GM23338 (cell line): ENCODE measurements at places on chromosomes 16 and 17. TPM values are rescaled to one million over a fixed set of nuclear protein-coding genes. Genes with fewer than 3 reads are reported as not detected.
A peak's percentile ranks its signal among the peaks of the same experiment; 100 is the strongest.

GRCh38 chr17:80421381-80422090, 6.6 kb downstream of the ENDOV start:
- no peak for DNase-seq

GRCh38 chr16:13957197-13958078, 37.5 kb downstream of the ERCC4 start:
- no peak for DNase-seq

GRCh38 chr16:630815-631405, at the start of gene WFIKKN1:
Gene WFIKKN1 (plus strand): TSS chr16:630985. CDS start chr16:631254, 269 bp downstream.
- DNase-seq: peak; percentile 78

GRCh38 chr17:38355251-38355650, 3.6 kb downstream of the SOCS7 start:
- no peak for DNase-seq

TNFRSF17 gene
- not detected in 2 replicates for total RNA-seq

KIF19 gene
- 0.27 and 0.35 TPM in 2 replicates for total RNA-seq

DNA sequence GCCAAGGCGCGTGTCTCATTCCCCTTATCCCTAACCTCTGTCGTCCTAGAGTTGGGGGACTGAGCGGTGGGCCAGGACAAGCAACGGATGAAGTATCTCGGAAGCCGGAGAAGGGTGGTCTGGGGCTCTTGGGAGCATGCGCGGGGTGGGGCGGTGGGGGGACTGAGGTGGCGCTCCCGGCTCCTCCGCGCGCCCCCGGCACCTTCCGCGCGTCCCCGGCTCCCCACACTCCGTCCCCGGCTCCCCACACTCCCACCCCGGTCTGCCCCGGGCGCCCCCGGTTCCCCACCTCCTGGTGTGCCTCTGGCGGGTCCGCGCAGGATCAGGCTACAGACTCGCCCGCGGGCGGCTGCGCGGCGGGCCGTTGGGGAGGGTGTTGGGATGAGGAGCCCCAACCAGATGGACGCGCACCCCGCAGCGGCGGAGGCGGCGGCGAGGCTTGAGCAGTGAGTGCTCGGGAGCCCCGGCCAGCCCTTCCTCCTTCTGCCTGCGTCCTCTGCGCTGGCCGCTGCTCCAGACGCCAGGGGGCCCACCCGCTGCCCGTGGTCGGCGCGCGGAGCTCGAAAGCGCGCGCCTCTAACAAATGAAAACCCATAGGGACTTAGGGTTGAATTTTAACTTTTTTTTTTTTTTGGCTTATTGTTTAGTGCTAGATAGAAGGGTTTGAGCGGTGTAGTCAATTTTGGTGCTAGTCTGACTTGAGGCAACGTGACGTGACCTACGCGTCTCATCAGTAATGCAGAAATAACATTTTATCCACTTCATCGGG, 5.6 kb upstream of the CRYM start:
- DNase-seq: peak; percentile 89

PLCG2 gene
- 3.6 and 5.9 TPM in 2 replicates for total RNA-seq

- no peak for DNase-seq
Measured at GRCh38 chr16:75477680-75478473, 13.4 kb upstream of the TMEM170A start.

DNA sequence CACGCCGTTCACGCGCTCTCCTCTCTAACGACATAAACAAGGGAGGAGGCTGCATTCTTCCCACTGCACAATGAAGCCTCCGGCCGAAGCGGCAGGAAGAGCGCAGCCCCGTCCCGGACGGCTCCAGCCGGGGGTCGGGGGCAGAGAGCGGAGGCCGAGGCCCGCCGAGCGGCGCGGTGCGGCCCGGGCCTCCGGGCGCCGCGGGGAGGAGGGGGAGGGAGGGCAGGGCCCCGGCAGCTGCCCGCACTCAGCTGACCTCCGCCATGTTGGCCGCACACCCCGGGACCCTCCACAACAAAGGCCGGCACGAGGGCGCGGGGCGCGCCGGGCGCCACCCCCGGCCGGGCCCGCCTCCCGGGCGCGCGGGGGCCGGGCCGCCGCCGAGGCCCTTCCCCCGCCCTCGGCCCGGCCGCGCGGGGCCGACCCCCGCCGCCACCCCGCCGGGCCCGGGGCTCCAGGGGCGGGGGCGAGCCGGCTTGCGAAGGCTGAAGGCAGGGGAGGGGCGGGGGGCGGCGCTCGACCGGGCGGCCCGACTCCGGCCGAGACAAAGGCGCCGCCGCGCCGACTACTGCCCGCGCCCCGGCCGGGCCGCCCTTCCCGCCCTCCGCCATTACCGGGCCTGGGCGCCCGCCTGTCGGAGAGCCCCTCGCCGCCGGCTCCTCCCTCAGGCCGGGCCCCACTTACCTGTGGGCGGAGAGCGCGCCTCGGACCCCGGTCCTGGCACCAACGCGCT, 527 bp downstream of the SIAH1 start:
- DNase-seq: peak; percentile 66

GRCh38 chr17:82348866-82349265, 10.2 kb upstream of the TEX19 start:
- no peak for DNase-seq

DNA sequence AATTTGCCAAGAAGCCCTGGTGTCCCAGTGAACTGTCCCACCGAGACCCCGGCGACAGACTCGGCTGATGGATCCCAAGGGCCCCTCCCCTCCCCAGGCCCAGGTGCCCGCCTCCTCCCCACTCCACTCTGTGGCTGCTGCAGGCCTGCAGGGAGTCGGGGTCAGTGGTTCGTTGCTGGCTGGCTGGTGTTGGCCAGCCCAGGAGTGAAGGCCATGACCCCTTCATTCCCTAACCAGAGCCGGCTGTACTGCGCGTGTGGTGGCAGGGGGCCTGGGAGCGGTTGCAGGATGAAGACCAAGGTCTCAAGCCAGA, 9.2 kb upstream of the TBX2 start:
- DNase-seq: no peak

SLC52A1 gene
- 0.63 and 1.3 TPM in 2 replicates for total RNA-seq

NAGS gene
- 7.2 and 7.7 TPM in 2 replicates for total RNA-seq

- DNase-seq: peak; percentile 52
Measured at GRCh38 chr16:89721546-89722391, 432 bp downstream of the ZNF276 start.

DNA sequence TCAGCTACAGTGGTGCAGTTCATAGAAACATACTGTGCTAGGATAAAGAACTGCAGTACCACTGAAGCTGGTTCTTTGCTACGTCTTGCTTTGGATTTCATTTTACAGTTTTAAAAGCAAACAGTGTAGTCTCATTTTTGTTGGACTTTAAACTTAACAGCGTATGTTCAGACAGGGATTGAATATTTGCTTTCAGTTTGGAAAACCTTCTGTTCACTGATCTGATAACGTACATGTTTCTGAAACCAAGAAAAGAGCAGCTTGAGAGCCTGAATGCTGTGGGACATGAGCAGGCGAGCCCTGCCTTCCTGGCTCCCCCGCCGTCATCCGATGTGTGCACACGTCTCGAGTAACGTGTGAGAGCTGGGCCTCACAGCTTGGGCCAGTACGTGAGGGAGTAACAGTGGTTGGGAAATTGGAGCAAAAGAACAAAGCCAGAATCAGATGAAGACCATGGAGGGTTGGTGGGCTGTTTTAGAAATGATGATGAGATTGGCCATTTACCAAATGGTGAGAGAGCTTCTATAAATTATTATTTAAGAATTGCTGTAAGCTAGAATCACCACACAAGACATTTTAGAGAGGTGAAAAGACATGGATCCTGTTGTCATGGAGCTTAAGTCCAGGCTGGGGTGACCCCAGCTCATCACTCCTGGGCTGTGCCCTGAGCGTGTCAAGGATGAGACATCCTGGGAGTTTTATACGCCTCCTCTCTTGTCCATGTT, 20.8 kb upstream of the CLEC18C start:
- no peak for DNase-seq

DNA sequence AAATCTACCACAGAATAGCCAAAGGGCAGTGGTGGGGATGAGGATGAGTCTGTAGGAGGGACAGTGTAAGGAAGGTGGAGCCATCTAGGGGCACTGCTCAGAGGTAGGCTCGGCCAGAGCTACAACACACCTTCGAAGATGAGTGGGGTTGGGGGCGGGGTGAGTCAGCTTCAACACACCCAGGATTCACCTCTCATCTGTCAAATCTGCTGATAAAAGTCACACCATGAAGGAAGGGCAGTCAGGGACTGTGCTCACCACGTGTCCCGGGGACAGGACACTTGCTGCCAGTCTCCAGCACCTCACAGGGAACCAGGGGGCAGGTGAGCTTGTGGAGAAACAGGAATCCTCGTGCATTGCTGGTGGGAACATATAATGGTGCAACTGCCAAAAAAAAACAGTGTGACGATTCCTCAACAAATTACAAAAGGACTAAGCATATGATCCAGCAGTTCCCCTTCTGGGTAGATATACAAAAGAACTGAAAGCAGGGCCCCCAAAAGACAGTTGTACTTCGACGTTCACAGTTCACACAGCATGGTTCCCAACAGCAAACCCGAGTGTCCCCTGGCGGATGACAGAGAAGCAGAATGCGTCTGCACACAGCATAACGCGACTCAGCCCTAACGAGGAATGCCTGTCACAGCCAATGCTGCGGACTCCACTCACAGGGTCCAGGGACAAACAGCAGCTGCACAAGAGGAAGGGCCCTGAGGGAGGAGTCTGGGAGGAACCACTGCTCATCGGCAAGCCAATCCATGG, 133.1 kb downstream of the ANKRD11 start:
- DNase-seq: peak; percentile 65

ATP1B2 gene
- 11.2 and 14.9 TPM in 2 replicates for total RNA-seq

DNA sequence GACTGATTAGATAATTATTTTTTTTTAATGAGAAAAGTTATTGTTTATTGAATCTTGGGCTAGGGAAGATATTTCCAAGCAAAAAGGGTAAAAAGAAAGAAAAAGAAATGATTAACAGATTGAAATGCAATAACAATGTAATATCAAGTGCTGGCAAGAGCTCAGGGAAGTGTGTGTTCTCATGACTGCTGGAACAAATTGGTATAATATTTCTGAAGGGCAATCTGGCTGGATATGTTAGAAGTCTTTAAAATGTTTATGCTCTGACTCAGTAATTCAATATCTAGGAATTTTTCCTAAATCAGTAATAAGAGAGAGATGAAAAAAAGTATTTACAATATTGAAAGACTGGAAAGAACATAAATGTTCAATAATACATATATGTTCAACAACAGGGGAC, 7.6 kb upstream of the ZNF624 start:
- no peak for DNase-seq

GRCh38 chr17:50047488-50048126, 8.3 kb upstream of the ITGA3 start:
- no peak for DNase-seq

BRICD5 gene
- total RNA-seq: 3.8 and 5.3 TPM in 2 replicates

DNA sequence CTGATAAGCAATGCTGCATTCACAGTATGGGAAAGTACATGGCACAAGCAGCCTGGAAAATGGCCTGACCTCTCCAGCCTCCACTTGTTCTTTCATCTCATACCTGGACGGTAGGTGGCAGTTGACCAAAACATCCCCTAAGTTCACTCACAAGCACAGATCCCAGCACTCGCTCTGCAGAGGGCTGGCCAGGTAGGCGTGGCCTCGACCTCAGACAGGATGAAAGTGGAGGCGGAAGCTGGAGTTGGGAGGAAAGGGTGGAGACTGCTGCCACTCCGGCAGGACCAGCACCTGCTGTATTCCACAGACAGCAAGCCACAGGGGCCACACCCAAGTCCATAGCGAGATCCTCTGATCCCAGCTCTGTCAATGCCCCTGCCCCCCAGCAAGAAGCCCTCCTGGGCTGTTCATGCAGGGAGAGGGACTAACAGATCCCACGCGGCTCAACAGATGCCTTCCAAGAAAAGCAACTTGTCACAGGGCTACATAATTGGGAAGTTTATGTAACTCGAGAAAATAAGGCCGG, 31.3 kb downstream of the ZCCHC14 start:
- peak; percentile 99 for DNase-seq

- DNase-seq: peak; percentile 51
Measured at GRCh38 chr16:85310868-85311585, 198.8 kb upstream of the CIBAR2 start.

CPNE2 gene
- total RNA-seq: 11.3 and 14.2 TPM in 2 replicates

- DNase-seq: no peak
Measured at GRCh38 chr17:49976163-49976827, 7.3 kb downstream of the DLX4 start.

GRCh38 chr16:50260206-50261159, 5.9 kb upstream of the ADCY7 start:
- no peak for DNase-seq

- DNase-seq: peak; percentile 83
Measured at GRCh38 chr17:17494870-17495535, 1.2 kb downstream of the RASD1 start.

DNA sequence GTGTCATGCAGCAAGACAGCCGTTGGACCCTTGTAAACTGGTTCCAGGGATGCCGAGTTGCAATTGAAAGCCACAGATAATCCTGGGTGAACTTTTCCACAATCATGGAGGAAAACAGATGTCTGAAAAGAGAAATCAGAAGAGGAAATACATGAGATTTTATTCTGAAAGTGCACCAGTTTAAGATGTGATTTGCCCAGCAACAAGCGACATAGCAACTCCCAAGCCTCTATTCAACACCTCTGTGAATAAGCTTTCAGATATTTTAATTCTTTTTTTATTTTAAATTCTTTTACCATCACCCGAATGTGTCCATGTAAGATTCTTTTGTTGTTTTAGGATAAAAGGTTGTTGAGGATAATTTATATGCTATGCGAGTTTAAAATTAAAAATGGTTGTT, 46.0 kb downstream of the PKD1L3 start:
- DNase-seq: no peak

- DNase-seq: no peak
Measured at GRCh38 chr17:21528031-21528695, 152.0 kb downstream of the KCNJ12 start.

MYCBPAP gene
- total RNA-seq: 0.63 and 4.6 TPM in 2 replicates

- DNase-seq: no peak
Measured at GRCh38 chr16:67250045-67250327, 1.2 kb downstream of the SLC9A5 start.

DNA sequence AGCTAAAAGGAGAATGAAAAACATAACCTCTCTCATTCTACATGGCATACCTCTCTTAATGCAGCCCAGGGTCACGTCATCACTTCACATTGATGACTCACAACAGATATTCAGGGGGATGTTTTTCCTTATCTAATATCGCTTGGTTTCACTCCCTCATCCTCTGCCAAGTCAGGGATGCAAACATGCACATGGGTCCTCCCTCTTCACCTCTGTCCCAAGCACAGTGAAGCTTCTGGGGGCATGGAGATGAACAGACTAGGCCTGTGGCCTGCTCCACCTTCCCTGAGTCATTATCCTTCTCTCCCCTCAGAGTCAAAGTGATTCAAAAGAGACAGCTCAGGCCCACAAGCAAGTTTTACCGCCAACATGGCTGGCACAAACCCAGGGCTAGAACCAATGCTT, 2.3 kb upstream of the MT2A start:
- no peak for DNase-seq

DNA sequence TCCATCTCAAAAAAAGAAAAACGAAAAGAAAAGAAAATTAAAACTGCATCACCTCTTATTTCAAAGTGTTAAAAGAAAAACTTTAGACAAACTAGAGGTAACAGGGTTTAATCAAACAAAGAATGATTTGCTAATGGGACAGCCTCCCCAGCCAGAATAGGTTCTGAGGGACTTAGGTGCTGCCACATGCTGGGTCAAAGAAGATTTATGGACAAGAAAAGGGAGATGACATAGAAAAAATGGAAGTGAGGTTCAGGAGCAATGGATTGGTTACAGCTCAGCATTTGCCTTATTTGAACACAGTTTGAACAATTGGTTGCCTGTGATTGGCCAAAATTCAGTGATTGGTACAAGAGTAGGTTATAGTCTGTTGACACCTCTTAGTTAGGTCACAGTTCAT, 21.1 kb downstream of the TMC5 start:
- DNase-seq: no peak
